ENCODE measurements at places on chromosomes 6 and 20.

DNA sequence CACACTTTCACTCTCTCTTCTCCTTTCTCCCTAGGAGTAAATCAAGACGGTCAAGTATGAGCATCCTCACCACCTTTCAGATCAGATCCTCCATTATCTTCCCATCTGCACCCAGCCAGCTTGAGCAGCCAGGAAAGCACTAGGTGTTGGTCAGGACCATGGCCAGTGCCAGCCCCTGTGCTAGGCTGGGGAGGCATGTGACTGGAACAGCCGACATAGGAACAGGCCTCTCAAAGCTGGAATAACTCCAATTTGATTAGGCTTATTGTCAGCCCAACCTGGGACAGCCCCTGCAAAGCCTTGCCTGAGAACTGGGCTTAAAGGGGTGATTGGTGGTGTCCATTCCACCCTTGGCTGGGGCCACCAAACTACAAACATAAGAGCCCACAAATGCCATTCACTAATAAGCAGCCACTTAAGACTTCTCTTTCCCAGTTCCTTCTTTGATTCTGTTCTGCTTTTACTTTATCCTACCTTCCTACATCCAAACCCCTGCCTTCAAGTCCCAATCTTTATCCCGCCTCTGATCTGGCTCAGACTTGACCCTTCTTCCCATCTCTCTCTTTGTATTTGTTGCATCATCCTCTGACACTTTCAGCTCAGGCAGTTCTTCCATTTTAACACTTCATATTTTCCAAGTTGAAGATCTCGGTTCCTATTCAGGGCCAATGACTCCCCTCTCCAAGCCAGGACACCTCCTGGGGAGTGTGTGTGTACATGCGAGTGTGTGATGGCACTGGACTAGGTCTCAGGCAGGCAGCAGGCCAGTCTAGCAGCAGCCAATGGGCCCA, 4.5 kb upstream of the TREM2 start:
- DNase-seq: peak; percentile 47

DNA sequence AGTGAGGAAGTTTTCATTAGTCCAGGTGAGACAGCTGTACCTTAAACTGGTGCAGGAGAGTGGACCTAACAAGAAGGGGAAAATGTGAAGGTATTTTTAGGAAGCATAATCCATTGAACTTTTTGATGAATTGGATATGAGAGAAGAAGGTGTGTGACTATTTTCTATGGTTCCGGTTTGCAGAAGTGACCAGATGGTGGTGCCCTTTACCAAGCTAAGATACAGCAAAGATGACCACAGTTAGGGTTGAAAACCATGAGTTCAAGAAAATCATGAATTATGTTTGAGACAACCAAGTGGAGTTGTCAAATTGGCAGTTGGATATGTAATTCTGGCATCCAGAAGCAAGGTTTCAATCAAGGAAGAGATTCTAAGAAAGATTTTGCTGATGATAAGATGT, 61.9 kb upstream of the NRSN1 start:
- peak; percentile 29 for DNase-seq

GRCh38 chr6:160249671-160250070, 8.9 kb downstream of the SLC22A2 start:
- no peak for DNase-seq

- no peak for DNase-seq
Measured at GRCh38 chr6:132736239-132736638, 21.5 kb downstream of the VNN2 start.

DNA sequence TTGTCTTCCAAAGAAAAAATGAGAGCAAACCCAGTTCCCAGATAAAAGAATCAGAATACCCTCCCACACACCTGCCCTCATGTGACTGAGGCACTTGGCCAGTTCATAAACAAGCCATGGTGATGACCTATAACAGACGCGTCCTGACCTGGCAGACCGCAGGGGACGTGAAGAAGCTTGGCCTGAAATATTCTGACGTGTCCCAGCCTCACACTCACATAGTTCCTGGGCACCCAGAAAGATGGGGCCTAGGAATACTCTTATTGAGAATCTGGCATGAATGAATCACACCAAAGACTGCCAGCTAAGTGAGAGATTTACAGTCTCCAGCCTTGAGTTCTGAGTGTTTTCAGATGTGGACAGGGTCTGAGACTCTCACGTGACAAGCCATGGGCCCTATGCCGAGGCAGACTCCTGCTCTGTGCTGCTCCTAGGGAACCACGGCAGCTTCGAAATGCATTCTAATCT, 17.2 kb upstream of the MAP3K4 start:
- peak; percentile 37 for DNase-seq

DNA sequence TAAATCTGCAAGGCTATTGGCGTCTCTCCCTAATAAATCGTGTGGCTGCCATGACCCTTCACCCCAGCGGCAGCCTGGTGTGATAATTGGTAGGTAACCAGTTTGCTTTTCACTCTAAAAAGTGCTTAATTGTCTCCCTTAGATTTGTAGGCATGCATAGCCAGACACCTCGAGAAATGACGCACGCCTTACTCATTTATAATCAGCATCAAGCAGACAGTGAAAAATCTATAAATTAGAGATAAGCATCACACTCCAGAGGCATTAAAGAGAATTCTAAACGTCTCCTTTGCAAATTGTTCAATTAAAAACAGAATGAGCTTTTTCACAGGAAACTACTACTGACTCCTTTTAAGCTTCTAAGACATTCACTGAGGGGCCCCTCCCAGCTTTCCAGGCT, 110.2 kb upstream of the RPS6KA2 start:
- DNase-seq: no peak

GRCh38 chr6:35719830-35720733, 16.8 kb upstream of the ARMC12 start:
- DNase-seq: peak; percentile 63

GRCh38 chr20:21719592-21720214, 14.2 kb downstream of the PAX1 start:
- peak; percentile 76 for DNase-seq

DNA sequence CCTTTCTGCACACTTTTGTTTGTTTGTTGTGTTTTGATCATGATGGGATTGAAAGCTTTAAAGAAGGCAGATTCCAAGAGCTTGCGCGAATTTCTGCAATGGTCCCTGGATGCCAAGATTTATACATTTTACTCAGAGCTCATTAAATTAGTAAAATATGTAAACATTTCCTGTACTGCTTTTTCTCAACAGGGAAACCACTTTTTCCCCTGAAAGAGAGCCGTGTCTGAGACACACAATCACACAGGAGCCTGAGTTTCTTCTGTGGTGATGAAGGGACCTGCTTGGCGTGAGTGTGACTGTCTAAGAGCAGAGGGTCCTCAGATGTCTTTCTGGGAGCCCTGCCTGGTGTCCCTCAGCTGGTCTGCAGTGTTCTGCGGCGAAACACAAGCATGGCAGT, 12.1 kb upstream of the TAGAP start:
- DNase-seq: no peak

DNA sequence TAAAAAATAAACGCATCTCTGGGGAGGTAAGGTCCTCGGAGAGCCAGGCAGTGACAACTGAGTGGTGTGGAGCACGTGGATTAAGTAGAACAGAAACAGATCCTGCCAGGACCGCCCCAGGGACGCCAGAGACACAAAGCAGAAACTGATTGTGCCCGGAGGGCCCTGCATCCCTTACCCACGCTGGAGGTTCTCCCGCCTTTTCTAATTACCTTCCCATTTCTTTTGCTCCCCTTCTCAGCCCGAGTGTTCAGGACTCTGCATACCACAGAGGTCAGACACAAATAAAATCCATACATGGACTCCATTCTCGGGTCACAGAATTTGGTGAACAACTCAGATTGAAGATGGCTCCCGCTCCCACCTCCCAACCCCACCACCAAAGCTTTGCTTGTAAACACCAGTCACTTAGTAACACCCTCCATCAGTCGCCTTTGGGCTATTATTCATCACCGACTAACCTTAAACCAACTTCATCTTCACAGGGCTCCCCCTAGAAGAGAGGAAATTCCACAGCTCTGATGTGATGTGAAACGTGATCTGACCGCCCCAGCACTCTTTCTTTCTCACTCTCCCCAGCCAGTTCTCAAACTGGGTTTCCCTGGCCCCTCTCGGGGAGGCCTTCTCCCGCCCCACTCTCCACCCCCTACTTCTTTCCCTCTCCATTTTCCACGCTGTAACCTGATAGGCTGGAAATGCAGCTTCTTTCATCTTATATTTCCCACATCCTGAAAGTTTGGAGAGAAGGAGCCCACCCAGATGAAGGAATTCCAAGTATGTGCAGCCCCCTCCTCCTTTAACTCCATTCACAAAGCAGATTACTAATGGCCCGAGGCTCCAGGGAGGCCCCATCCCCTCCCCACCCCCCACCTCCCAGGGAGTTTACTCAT, 32.5 kb upstream of the PIM1 start:
- DNase-seq: peak; percentile 93

DNA sequence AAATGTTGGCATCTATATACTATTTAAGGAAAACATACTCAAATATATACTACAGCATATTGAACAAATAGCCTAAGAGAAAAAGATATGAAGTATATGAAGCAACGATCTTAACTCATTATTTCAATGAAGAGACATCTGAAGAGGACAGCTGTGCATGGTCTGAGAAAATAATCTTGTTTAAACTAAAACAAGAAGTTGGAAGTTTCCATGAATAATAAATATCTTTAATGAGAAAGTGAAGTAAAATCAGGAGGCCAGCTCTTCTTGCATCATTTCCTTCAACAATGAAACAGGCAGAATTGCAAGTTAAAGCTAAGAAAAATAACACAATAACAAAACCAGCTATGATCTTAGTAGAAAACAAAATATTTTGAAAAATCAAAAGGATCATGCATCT, 1265.4 kb upstream of the MAP3K7 start:
- DNase-seq: peak; percentile 15

GRCh38 chr20:39706184-39706663, 744.1 kb downstream of the DHX35 start:
- no peak for DNase-seq

DNA sequence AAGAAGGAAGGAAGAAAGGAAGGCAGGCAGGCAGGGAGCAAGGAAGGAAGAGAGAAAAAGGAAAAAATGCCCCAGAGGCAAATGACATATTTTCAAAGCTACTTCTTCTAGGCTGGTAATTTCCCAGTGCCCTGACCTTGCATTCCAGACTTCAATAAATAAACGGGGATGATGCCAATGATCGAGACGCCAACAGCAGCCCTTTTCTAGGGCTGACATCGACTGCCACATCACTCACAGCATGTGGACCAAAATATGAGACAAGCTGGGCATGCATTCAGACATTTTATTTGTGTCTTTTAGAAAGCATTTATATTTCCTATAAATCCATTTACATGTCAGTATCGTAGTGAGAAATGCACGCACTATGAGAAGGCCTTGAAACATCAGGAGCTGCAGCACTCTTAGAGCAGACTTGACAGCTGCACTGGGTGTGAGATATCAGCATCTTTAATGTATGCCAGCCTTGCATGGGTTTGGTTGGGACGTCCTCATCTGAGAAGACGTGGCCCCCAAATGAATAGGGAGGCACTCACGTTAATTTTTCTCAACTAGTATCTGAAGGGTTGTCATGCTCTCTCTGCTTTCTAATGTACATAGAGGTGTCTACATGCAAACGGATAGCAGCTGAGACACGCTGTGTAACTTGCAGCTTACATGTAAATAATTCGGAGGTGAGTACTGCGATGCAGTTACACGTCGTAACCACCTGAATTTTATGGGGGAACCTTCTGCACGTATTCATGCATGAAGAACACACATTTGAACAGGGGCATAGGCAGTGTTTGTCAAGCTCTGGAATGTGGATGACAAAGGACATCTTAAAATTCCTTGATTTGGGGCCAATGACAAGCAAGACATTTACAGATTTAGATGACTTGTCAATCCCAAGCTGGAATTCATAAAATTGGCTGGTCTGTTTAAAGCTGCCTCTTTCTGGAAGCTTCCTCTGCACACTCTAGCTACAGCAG, 149.1 kb upstream of the AGPAT4 start:
- no peak for DNase-seq

DNA sequence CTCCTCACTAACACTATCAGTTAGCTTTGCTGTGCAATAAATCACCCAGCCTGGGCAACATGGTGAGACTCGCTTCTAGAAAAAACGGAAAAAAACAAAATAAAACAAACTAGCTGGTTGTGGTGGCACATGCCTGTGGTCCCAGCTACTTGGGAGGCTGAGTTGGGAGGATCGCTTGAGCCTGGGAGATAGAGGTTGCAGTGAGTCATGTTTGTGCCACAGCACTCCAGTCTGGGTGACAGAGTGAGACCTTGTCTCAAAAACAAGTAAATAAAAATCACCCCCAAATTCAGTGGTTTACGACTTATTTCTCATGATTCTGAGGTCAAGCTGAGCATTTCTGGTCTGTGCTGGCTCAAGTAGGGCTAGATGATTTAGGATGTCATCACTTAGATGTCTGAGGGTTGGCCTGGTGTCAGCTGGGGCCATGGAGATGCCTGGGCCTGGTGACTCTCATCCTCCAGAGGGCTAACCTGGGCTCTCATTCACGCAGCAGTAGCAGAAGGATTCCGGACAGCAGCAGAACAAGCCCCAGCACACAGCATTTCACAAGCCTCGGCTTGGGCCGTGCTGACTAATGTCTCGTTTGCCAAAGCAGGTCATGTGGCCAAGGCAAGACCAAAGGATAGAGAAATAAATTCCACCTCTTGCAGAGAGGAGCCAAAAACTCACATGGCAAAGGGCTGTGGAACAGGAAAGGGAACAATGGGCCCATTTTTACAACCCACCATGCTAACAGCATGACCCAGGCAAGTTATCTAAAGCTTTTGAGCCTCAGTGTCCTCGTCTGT, 32.5 kb downstream of the MGME1 start:
- DNase-seq: no peak

GRCh38 chr20:59574308-59574707, 30.0 kb upstream of the PHACTR3 start:
- no peak for DNase-seq

Measured in left kidney (tissue), 8 donors.